Cortex of kidney (tissue), 1 donor: ENCODE measurements at places on chromosomes 4 and X.

DNA sequence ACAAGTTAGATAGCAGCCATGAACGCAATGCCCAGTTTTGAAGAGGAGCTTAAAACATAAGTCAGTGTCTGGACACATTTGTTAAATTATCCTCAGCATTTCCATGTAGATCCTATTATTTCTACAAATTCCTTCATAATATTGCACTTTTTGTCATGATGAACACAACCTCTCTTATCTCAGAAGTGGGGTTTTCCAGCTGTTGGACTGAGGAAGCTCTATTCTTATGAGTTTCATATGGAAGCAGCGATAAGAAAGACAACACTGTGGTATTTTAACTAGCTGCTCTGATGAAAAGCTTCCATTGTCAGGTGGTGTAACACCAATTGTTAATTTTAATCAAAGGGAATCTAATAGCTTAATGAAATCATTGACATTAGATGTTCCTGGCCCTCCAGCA is 308.7 kb downstream of the GBA3 start:
- DNase-seq = no peak

DNA sequence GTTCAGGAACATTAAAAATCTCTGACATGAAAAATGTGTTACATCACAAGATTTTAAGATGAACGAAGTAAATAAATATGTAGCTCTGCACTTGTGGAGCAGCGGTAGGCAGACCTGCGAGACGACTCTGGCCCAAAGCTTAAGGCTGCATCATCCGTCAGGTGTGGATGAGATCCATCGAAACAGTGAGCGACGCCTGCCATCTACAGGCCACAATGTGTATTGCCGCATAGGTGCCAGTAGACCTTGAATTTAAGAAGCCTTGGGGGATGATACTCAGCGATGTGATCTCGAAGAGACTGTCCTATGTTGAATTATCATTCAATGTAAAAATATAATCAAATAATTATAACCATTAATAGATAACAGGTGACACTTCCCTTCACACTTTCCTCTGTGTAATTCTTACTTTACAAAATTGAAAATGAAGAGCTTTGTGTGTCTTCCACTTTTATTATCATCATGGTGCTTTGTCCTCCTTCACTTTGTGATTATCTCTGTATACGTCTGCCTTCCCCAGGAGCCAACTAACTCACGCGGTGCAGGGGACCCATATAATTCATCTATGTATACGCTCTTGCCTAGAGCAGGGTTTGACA is 851.0 kb downstream of the RAB28 start:
- DNase-seq = no peak

- no peak for DNase-seq
Observed at GRCh38 chr4:33334416-33334815, 2614.2 kb downstream of the PCDH7 start.

DNA sequence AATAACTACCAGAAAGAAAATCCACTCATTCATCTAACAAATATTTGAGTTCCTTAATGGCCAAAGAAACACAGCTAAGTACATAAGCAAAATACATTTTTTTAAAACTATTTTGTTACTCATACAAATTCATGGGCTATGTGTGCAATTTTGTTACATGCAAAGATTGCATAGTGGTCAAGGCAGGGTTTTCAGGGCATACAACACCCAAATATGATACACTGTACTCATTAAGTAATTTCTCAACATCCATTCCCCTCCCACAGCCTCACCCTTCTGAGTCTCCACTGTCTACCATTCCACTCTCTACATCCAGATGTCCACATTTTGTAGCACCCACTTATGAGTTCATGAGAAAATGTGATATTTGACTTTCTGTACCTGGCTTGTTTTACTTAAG is 58.2 kb downstream of the BRWD3 start:
- no peak for DNase-seq

- DNase-seq = no peak
Observed at GRCh38 chr4:1772853-1773538, 20.1 kb upstream of the FGFR3 start.

DNA sequence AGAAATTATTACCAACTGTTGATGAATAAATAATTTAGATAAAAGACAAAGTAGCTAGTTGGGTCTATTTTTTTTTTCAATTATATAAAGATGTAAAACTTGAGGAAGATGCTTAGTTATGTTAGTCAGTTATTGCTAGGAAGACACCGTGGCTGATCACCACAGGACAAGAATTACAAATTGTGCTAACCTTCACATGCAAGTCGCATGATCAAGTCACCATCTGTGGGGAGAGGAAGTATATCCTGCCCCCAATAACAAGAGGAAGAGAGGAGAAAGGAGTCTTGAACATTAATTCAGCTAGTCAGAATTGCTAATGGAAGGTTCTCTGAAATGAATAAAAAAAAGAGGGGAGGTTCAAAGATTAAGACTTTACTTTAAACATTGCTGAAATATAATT is 52.3 kb downstream of the CPEB2 start:
- DNase-seq = no peak

DNA sequence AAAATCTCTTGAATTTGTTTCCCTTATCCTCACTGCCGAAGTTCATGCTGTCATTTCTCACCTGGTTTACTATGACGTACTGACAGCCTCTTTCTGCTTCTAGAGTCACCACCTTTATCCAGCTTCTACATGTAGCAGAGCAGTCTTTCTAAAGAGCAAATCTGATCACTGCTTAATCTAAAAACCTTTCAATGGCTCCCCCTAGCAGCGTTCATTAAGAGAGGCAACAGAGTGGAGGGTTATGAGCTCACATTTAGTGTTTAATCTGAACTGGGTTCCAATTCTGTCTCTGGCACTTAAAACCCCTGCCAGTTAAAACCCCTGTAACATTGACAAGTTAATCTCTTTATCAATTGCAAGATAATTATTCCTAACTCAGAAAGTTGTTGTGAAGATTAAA is 4.4 kb downstream of the RBPJ start:
- no peak for DNase-seq

DNA sequence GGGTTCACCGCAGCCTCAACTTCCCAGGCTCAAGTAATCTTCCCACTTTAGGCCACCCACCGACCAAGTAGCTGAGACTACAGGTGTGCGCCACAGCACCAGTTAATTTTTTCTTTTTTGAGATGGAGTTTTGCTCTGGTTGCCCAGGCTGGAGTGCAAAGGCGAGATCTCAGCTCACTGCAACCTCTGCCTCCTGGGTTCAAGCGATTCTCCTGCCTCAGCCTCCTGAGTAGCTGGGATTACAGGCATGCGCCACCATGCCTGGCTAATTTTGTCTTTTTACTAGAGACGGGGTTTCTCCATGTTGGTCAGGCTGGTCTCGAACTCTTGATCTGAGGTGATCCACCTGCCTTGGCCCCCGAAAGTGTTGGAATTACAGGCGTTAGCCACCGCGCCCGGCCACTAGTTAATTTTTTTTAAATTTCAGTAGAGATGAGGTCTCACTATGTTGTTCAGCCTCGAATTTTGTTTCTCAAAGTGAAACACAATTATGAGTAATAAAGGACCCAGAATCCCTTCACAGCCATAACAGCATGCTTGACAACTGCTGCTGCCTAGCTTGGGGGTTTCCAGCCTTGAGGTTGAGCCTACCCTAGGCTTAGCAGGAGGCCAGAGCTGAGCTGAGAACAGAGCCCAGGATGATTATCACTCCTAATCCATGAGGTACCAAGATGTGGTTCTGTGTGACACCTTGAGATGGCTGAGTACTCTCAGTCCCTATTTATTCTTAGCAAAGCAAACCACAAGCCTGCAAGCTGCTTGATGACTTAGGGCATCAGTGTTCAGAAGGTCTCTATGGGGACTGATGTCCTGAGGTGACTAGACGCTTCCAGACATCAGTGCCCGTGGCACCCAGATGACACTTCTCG is 41.6 kb upstream of the NKRF start:
- DNase-seq = no peak

GRCh38 chr4:177568931-177569330 is 126.7 kb upstream of the AGA start:
- no peak for DNase-seq

- DNase-seq = no peak
Observed at GRCh38 chrX:153875391-153876111, 10.4 kb downstream of the L1CAM start.

DNA sequence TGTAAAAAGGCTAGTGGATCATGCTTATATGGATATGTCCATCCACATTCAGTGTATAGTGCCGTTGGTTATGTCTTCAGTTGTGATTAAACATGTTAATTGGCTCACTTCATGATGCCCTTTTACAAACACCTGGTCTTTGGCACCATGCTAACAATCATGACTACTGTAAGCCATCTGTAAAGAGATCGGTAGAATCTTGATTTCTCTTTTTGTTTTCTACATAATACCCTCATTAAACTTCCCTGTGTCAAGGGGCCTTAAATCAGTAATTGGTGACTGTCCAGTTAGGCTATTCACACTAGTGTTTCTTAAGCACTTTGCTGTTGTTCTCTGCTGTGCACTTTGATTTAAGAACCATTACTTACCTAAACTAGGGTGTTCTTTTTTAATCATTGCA is 475.2 kb downstream of the RPA4 start:
- no peak for DNase-seq

DNA sequence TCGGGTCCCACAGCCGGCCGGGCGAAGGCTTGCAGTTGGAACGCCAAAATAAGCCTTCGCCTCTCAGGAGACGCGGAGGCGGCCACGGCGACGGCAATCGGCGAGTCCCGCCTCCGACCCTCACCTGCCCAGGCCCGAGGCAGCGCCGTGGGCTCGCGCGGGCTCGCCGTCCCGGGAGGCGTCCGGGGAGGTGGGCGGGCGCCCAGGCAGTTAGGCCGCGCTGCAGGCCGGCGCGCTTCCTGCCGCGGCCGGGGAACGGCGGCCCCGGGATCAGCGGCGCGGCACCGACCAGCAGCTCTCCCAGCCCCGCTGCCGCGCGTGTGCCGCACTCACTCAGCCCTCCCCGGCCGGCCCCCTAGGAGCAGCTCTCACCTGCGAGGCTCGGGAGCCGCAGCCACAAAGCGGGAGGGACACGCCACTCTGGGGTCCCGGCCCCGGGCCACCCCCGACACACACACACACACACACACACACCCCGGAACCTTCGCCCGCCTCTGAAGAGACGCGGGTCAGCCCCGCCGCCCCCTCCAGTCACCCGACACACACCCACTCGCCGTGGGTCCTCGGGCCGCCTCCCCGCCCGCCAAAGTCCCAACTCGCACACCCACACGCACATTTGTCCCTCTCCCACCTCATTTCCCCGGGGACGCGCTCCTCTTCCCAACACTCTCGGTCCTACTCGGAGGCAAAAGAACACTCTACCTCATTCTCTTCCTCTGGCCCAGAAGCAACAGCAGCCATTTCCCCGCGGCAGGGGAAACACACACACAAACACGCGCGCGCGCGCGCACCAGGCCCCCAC is at the start of gene CNOT6L:
TSS of gene CNOT6L (minus strand) at position 767 of the 802 bp plus-strand sequence. CDS start at position 707, 60 bp downstream.
- no peak for DNase-seq

- no peak for DNase-seq
Observed at GRCh38 chr4:183797445-183798300, 107.4 kb upstream of the STOX2 start.

DNA sequence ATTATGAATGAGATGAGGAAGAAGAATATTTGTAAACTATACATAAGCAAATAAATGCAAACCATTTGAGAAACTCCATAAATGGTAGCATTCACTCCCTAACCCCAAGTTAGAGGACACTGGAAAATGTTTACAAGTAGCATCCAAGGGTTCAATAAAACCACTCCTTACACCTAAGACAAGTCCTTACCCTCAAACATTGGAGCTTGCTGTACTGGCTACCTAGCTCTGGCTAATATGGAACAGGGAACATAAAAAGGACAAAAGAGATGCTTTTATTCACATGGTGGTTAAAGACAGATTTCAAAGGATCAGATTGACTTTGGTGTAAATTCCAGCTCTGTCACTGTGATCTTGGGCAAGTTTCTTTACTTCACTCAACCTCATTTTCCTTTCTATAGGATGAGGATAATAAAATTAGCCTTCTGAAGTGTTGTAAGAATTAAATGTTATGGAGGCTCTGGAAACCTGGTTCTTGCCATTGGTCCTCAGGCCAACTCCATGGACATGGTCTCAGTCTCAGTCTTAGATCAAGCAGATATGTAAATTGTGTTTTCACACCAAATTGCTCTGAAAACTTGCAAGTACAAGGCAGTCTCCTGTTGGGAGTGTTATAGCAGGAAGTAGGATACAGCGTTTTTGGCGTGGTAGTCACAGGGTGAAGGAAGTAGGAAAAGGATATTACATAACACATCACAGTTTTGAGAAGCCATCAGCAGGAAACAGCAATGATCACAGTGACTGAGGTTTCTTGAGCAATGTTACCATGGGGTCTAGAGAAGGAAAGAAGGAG is 3.3 kb downstream of the CXCL1 start:
- DNase-seq = no peak

DNA sequence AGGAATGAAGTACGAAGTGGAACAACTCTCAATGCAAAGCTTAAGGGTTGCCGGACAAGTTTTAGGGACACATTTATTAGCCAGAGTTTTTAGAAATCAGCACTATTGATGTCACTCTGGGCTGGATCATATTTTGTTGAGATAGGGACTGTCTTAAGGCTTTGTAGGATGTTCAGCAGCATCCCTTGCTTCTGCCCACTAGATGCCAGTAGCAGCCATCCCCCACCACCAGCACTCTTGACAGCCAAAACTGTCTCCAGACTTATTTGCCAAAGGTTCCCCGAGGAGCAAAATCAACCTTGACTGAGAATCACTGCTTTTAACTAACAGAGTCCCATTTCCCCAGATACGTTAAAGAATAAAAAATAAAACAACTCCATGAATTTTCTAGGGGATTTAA is 1497.3 kb downstream of the STIM2 start:
- DNase-seq = no peak

- DNase-seq = no peak
Observed at GRCh38 chr4:84286048-84286447, 213.0 kb downstream of the NKX6-1 start.

GRCh38 chrX:41236629-41237028 is 97.3 kb upstream of the DDX3X start:
- no peak for DNase-seq

DNA sequence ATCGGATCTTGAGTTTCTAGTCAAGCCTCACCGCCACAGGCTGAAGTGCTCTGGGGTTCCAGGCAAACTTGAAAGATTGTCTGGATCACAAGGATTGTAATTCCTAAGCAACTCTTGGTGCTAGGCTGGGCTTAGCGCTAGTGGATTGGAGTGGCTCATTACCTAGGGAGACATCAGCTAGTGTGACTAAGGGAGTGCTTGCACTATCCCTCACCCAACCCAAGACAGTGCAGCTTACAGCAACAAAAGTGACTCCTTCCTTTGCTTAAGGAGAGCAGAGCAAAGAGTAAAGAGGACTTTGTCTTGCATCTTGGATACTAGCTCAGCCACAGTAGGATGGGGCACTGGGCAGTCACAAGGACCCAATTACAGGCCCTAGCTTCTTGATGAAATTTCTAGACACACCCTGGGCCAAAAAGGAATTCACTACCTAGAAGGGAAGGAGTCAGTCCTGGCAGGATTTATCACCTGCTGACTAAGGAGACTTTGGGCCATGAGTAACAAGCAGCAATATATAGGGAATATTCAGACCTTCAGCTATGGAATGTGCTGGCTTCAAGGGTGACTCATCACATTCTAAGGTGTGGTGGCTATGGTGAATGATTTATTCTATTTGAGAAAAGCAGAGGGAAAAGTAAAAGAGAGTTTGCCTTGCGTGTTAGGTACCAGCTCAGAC is 1212.4 kb downstream of the PCDH18 start:
- DNase-seq = no peak

- no peak for DNase-seq
Observed at GRCh38 chr4:185304541-185304940, 91.2 kb downstream of the LRP2BP start.

- DNase-seq = no peak
Observed at GRCh38 chrX:150767475-150768131, 74.4 kb downstream of the MTMR1 start.

GRCh38 chr4:53075162-53075785 is 213.2 kb downstream of the RASL11B start:
- DNase-seq = no peak
